A549 treated with GW870086 at 1 μM for 4 hours (cell line): ENCODE measurements at places on chromosomes 11 and 22. TPM values are rescaled to one million over a fixed set of nuclear protein-coding genes. Genes with fewer than 3 reads are reported as not detected.

C2CD3 gene
- 15.8 to 18.5 TPM (median 17.0 TPM) in 5 replicates for total RNA-seq

NAALADL1 gene
- total RNA-seq = not detected in 5 replicates

CD3E gene
- total RNA-seq = not detected in 5 replicates

E2F8 gene
- total RNA-seq = 5.6 to 7.0 TPM (median 6.2 TPM) in 5 replicates

SCGB2A2 gene
- total RNA-seq = not detected in 5 replicates

MYEOV gene
- 105 to 115 TPM (median 113 TPM) in 5 replicates for total RNA-seq

TREH gene
- not detected in 5 replicates for total RNA-seq

CSF2RB gene
- total RNA-seq = not detected in 5 replicates

TMEM151A gene
- 2.2 to 4.0 TPM (median 3.7 TPM) in 5 replicates for total RNA-seq

MIAT gene
- total RNA-seq = 0.22 to 0.32 TPM (median 0.23 TPM) in 5 replicates

AIFM3 gene
- 1.5 to 3.4 TPM (median 2.8 TPM) in 5 replicates for total RNA-seq

TMEM135 gene
- total RNA-seq = 8.1 to 15.7 TPM (median 10.1 TPM) in 5 replicates

NFAM1 gene
- not detected in 5 replicates for total RNA-seq

LRRC56 gene
- 0.54 to 0.97 TPM (median 0.77 TPM) in 5 replicates for total RNA-seq

CCDC15 gene
- total RNA-seq = 0.29 to 0.67 TPM (median 0.52 TPM) in 5 replicates

SHISAL1 gene
- total RNA-seq = 3.9 to 5.2 TPM (median 4.4 TPM) in 5 replicates

KCNK7 gene
- 0.29 to 0.82 TPM (median 0.41 TPM) in 5 replicates for total RNA-seq

ASRGL1 gene
- total RNA-seq = 10.2 to 14.3 TPM (median 13.9 TPM) in 5 replicates

MYBPC3 gene
- 0.02 to 0.10 TPM (median 0.06 TPM) in 5 replicates for total RNA-seq

CD44 gene
- 624 to 923 TPM (median 720 TPM) in 5 replicates for total RNA-seq

FHIP1B gene
- total RNA-seq = 14.0 to 19.4 TPM (median 17.4 TPM) in 5 replicates

SCGB1D2 gene
- total RNA-seq = not detected in 5 replicates

APOA5 gene
- total RNA-seq = not detected in 5 replicates

LIF gene
- total RNA-seq = 24.1 to 38.9 TPM (median 37.0 TPM) in 5 replicates

PKP3 gene
- total RNA-seq = 29.9 to 39.9 TPM (median 38.6 TPM) in 5 replicates

LRRC75B gene
- total RNA-seq = 6.6 to 8.8 TPM (median 7.6 TPM) in 5 replicates

RFPL2 gene
- 0.11 to 0.49 TPM (median 0.19 TPM) in 4 of 5 replicates, not detected in the other for total RNA-seq

OR8B8 gene
- not detected in 5 replicates for total RNA-seq

OR51I1 gene
- total RNA-seq = not detected in 5 replicates
